Activated CD4-positive, alpha-beta T cell treated with anti-CD3 and anti-CD28 coated beads, Interleukin-2, Interleukin-6, amounts not matched to agents 100 ng/mL and 50 ng/mL, durations not matched to agents 16 hours and 8 hours (primary cell): ENCODE measurements at places on chromosomes 11 and 22.

GRCh38 chr11:119779195-119780071 lies 50.4 kb upstream of the NECTIN1 start:
- no peak for DNase-seq

GRCh38 chr22:17056058-17056457 lies 28.7 kb upstream of the IL17RA start:
- DNase-seq, result no peak

GRCh38 chr11:113725913-113726312 lies 19.8 kb upstream of the TMPRSS5 start:
- no peak for DNase-seq

DNA sequence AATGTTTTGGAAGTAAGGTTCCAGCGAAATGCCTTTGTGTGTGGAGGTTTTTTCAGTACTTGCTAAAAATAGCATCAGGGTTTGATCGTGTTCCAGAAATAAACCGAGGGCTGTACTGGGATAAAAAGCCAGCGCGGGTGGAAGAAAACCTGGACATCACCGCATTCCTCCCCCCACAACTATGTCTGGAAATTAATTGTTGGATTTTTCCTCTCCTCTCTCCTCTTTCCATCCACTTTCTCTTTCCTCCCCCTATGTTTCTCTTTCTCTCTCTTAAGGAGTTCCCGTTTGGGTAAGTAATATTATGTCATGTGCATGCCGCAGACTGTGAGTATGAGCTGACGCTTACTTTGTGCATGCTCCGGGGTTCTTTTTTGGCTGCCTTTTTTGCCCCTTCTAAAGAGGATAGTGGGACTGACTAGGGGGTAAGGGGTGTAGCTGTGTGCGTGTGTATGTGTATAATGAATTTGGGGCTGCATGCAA lies 104.2 kb upstream of the HSD17B12 start:
- no peak for DNase-seq

GRCh38 chr22:46110215-46110614 lies 40.1 kb upstream of the PPARA start:
- peak; percentile 33 for DNase-seq

DNA sequence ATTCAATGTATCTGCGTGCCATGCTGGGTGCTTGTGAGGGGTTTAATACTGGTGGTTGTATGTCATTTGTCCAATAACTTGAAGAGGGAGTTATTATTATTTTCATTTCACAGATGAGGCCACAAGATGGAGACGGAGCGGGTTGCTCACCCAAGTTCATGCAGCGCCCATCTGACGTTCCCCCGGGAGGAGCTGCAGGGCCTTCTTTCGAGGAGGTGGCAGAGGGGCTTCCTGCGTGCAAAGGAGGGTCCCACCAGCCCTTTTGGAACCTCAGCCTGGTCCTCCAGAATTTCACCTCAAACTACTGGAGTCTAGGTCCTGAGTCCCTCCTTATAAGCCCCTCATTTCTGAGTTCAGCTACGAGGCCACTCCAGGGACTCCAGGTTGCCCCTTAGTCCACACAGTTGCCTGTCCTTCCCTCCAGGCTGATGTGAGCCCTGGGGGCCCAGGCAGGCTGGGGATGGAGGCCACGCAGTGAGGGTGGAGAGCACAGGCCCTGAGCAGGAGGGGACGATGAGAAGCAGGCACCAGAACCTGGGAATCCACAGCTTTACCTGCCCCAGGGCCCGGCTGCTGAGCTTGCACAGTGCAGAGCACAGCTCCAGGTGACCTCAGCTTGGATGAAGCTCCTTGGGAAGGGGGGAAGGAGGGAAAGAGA lies 2.9 kb upstream of the VSIG10L2 start:
- no peak for DNase-seq

DNA sequence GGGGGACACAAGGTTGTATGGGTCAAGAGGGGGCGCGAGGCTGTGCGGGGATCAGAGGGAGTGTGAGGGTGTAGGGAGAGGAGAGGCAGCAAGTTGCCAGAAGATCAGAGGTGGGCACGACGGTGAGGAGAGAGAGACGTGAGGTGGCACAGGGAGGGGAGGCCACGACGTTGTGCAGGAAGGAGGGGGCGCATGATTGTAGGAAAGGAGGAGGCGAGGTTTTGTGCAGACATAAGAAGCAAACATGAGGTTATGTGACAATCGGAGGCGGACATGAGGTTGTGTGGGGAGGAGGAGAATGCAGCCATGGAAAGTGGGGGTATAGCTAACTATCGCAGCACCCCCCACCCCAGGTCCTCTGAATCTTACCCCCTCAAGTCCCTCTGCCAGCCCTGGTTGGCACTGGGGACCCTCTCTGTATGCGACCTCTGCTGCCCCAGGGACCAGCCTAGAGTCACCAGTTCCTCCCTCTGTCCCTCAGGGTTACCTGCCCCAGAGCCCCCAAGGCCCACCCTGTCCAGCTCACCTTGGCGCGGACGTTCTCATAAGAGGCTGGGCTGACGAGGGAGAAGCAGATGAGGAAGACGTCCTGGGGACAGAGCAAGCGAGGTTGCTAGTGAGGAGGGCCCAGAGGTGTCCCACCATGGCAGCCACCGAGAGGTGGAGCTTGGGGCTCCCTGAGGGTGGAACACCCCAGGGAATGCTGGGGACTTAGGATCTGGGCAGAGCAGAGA lies 12.5 kb downstream of the RAC2 start:
- peak; percentile 45 for DNase-seq

GRCh38 chr22:45485261-45485660 lies 17.4 kb upstream of the FBLN1 start:
- no peak for DNase-seq

DNA sequence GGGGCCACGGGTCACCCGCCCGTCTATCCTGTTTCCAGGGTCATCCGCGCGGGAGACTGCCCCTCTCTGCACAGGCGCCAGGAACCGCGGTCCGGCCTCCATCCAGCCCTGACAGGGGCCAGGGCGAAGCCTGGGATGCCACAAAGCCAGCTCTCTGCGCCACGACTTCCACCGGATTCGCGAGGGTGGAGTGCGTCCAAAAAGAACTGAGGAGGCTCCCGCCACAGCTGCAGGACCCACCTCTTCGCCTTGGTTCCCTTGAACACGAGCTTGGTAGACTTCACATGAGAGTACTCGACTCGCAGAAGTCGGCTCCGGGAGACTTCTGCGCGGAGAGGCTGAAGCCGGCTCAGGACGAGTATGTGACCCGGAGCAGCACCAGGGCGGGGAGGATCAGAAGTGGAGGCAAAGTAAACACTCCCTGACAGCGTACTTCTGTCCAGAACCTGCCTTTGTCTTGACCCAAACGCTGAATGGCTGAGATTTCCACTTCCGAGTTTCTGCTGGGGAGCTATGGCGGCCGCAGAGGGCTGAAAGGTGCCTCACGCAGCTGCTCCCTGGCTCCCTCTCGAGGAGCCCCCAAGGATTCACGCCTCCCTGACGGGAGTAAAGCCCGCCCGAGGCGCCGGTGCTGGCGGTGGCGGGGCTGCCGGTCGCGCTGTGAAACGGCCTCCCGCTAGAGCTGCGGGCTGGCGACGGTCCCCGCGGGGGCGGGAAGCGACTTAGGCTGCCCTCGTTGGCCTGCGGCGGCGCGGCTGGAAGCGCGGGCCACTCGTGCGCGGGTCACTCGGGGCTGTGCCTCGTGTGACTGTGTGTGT lies 4566.7 kb upstream of the OR11H1 start:
- DNase-seq, result no peak

DNA sequence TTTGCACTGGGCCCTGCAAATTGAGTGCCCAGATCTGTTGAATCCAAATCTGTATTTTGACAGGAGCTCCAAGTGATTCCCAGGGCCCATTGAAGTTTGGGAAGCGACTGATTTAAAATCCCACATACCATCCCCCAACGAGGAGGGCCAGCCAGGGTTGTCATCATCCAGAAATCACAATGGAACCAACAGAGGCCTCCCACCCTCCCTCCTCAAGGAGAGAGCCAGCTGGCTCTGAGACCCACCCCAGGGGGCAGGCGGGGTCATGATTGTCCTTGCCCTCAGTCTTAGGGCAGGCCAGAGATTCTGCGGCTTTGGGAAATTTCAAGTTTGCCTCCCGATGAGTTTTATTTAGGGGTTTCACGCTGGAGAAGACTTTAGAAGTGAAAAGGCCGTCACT lies 358.2 kb downstream of the MN1 start:
- DNase-seq, result no peak

DNA sequence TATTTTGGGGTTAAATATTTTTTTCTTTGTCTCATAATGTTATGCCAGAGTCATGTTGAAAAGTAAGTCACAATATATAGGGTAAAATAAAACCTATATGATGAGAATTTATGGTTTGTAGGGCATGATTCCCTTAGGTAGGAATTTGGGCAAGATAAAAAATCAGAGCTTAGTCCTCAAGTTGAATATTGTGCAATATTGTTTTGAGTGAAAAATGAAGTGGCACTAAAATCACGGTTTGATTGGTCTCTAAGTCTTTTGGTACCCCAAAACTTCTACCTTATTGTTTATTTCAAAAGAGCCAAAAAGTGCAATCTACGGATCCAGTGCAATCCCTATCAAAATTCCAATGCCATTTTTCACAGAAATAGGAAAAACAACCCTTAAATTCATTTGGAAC lies 1.6 kb upstream of the MRPL16 start:
- DNase-seq, result no peak

GRCh38 chr22:33209930-33210784 lies 152.0 kb upstream of the SYN3 start:
- peak; percentile 57 for DNase-seq

DNA sequence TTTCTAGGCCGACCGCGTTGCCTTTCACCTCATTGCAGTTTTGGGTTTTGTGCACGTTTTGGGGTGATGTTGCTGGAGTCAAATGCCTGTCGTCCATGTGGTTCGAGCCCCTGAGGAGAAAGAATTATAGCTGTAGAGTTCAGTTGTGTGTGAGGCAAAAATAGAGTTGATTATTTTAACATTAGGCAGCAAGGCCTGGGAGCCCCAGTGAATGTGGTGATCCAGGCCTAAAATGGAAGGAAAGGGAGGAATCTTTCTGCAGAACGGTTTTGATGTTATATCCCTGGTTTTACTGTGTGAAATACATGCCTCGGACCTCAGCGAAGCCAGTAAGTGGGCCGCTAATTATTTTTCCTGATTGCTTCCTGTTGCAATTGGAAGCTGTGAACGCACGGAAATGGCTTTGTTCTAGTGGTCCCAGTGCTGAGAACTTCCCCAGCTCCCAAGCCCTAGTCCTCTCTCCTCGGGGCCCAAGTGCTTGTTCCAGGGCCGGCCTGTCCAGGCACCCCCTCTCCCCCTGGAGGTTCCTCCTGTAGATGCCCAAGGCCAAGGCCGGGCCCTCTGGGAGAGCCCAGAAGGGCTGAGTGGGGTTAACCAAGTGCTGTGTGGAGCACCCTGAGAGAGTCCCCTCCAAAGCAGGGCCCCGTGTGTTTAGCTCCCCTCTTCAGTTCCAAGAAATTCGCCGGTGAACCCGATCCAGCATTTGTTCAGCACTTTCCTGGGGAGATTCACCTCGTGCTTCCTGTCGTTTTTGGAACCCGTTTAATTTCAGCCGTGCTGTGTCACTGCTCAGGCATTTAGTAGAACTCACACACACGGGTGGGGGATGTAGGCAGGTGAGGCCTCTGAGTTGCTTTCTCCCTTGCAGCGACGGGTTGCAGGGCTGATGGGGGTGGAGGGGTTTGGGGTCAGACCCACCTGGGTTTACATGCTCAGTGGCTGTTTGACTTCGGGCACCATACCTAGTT lies 2.1 kb downstream of the LRP5 start:
- no peak for DNase-seq

- no peak for DNase-seq
Observed at GRCh38 chr22:45493286-45493771, 9.4 kb upstream of the FBLN1 start.

DNA sequence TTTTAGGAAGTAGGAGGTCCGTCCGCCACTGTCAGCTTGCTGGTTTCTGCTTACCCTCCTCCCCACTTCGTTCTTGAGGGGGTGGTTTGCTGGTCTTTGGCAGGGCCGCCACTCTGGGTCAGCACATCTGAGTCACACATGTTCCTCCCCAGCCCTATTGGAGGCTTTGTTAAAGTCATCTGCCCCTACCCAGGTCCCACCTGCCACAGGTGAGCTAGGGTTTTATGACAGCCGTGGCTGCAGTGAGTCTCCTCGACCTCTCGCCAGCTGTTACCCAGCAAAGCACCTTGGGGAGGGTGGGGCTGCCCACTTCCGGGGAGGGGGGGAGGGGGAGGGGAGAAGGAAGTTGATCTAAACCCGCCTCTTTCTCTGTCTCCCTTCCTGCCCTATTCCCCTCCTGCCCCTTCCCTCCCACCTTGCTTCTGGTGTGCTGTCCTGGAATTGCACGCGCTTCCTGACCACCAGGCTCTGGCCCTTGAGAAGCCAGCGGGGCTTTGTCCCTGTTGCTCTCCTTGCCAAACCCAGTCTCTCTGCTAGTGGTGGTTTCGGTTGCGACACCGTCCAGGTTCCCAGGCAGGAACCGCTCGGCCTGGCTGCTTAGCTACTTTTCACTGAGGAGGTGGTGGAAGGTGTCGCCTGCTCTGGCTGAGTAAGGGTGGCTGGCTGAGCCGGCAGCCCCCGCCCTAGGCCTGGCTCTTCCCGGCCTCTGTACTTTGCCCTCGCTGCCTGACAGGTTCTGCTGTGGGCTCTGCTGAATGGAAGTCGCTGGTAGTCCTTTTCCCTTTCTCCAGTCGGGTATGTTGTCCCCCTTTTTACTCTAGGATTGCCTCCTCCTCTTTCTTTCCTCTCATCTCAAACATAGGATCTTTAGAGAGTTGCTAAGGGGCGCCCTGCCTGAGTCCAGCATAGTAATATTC lies 28.5 kb downstream of the RCOR2 start:
- DNase-seq, result peak; percentile 78

GRCh38 chr11:57116654-57117053 lies 65.1 kb upstream of the LRRC55 start:
- peak; percentile 44 for DNase-seq

- no peak for DNase-seq
Observed at GRCh38 chr22:35684270-35684700, 33.4 kb upstream of the APOL5 start.

- no peak for DNase-seq
Observed at GRCh38 chr11:7079545-7080135, 9.2 kb upstream of the RBMXL2 start.

DNA sequence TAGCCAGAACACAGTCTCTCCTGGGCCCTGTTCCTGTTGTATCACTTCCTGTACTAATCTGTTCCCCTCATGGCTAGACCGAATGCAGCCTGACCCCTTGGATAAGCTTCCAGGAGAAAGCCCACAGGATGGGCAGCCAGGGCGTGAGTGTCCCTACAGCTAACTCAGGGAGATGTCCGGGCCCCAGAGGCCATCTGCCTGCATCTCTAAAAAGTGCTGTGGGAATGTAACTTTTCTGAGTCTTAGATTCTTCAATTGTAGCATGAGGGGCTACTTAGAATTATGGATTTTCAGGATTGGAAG lies 7.7 kb upstream of the MALAT1 start:
- no peak for DNase-seq

- no peak for DNase-seq
Observed at GRCh38 chr22:38107692-38108515, 2.6 kb downstream of the BAIAP2L2 start.

GRCh38 chr11:120830085-120830620 lies 193.7 kb upstream of the TBCEL start:
- no peak for DNase-seq

DNA sequence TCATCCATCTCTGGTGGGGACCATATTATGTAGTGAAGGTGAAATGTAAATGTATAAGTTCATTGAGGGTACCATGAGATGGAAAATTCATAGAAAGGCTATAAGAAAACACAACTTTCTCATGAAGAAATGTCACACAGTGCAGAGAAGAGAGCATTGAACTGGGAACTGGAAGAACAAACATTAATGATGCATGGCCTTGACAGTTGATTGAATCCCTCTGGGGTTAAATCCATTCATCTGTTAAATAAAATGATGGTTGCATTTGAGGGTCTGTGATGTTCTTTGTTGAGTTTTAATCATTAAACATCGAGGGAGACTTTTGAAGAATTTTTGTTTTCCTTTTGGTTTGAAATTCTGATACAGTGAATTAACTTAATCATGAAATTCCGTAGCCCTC lies 1401.4 kb downstream of the FAM181B start:
- DNase-seq, result no peak
